ENCODE measurements at places on chromosomes 5 and 9.

- DNase-seq, result no peak
Measured at GRCh38 chr5:76602094-76602726, 21.0 kb downstream of the F2RL2 start.

- no peak for DNase-seq
Measured at GRCh38 chr5:68950125-68950524, 143.7 kb upstream of the SLC30A5 start.

GRCh38 chr9:37511016-37512010 is 25.6 kb downstream of the POLR1E start:
- DNase-seq, result no peak

- no peak for DNase-seq
Measured at GRCh38 chr5:65721050-65721719, 724 bp downstream of the SGTB start.

- DNase-seq, result no peak
Measured at GRCh38 chr9:123550797-123551196, 194.8 kb downstream of the CRB2 start.

- DNase-seq, result no peak
Measured at GRCh38 chr5:172437445-172438318, 16.6 kb downstream of the SH3PXD2B start.

DNA sequence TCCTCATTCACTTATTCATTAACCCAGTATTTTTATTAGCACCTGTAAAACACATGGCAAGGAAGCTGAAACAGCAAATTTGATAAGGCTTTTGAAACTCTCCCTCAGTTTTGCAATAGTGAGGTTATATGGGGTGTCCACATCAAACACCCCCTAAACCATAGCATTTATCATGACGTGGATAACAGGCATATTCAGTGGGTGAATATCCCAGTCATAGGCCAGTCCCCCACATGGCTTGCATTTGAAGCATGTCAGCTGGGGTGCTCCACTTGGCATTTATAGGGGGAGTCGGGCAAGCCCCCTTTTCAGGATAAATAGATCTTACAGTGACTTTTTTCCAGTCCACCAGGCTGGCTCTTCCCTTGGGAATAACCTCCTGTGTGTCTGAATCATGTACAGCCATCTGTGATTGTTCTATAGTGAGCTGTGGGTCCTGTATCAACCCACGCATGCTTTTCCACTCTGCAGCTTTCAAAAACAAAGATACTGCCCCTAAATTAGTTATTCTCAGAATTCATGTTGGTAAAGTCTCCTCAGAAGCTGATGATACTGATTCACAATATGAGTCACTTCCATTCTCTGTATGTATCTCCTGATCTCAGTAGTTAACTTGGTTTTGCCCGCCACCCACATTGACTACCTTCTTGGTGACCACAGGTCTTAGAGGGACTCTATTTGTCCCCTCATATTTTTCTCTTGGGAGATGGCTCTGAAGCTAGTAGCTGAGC is 84.4 kb upstream of the SPIN1 start:
- DNase-seq, result peak; percentile 39

- no peak for DNase-seq
Measured at GRCh38 chr5:116037236-116037822, 5.1 kb downstream of the ARL14EPL start.

GRCh38 chr9:91038483-91039124 is 237.0 kb downstream of the SYK start:
- no peak for DNase-seq

All from AG09309 (cell line).